ENCODE measurements at places on chromosomes 12 and 14.

GRCh38 chr12:57210926-57211692, 5.5 kb upstream of the NXPH4 start:
- DNase-seq: no peak

DNA sequence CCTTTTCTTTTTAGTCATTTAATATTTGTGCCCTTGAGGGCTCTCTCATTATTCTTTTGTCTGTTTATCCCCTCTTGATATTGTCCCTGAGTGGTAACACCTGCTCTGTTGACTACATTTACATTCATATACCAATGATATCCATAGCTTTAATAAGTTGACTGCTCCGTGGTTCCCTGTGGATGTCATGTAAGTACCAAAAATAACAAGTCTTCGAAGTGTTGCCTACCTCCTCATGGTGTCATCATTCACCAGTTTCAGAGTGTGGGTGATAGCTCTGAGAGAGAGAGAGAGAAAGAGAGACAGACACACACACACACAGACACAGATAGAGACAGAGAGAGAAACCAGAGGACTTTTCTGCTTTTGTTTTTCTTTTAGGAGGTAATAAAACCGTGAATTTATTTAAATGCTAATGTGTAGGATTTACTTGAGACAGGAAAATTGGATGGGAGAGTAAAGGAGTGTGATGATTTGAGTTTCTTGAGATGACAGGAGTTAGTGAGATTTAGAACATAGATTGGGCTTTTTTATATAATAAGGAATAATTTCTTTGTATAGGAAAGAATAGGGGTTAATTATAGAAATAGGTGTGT, 52.2 kb downstream of the PAPOLA start:
- no peak for DNase-seq

GRCh38 chr12:108793756-108794441, 62.6 kb upstream of the CORO1C start:
- no peak for DNase-seq

DNA sequence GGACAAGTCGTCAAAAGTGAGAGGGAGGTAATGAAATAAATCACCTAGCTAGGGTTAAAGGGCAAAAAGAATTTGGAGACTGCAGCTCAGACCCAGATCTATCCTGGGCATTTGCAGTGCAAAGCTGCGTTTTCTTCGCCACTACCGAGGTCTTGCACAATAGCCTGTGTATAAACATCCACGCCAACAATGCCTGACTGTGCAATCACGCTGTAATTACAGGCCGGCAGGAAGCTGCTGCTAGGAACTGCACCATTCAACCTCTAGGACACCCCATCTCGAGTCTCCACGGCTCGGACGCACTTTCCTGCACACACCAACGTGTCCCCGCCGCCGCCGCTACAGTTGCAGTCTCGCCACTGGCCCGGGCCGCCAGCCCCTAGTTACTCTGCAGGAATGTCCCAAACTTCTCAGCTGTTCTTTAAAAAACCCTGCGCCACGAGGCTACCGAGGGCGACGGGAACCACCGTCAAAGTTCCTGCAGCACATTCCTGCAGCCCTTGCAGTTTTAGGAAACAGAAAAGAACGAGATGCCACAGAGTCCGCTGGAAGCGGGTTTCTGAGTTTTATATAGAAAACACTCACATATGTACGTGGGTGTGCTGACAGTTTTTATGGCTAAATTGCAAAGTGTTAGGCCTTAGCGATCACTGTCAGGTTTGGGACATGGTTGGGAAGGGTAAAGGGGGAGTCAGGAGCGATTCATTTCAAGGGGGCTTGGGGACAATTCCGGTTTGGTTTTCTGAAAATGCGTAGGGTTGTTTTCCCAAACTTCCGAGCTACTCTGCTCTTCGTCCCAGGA, 65.6 kb upstream of the PTGR2 start:
- no peak for DNase-seq

DNA sequence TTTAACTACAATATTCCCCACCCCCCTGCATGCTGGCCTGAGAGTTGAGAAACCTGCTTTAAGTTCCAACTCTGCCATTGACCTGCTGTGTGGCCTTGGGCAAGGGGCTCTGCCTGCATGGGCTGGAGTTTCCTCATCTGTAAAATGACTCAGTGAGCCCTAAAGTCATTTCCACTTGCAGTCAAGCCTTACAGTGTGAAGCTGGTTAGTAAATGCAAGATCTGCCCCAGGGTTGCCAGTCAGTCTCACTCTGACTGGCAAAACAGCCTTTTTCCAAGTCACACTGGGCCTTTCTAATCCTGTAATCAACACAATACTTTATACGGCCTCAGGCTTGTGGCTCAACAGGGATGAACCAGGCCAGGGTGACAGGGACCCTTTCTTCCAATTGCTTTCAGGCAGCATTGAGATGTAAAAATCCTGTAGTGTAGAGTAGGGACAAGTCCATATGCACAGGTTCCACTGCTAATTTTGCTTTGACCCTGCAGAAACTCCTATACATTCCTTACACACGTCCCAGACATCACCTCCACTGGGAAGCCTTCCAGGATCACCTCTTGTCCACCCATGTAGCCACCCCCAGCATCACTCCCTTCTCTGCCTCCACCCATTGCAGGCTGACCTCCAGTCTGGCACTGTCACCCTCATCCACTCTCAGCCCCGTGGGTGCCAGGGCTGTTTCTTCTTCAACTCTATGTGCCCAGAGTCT, 42.6 kb upstream of the PRIMA1 start:
- no peak for DNase-seq

- DNase-seq: no peak
Measured at GRCh38 chr14:104181761-104182530, 43.6 kb downstream of the KIF26A start.

DNA sequence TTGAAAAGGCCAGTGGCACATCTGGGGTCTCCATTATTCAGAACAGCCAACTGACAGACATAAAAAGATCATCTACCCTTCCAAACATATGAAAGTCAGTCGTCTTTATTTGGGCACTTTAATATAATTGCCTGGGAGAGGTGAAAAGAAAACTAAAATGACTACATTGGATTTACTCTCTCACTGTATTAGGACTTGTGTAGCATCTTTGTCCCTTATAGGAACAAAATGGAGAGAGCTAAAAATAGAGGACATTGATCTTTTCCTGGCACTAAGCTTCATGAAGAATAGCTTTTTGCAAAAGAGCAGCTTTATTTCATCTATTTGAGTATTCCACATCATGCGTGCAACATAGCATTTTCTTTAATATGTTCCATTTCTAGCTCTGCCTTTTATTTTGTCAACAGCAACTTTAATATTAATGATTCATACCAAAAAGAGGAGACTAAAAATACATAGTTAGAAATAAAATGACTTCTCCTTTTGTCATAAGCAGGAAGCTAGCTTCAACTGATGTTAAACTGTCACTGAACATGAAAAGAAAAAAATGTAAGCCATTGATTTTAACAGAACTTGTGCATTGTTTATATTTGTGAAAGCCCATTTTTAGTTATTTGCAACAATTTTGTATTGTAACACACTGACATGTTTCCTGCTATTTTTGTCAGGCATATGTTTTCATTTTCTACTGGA, 254.6 kb downstream of the SEC23A start:
- no peak for DNase-seq

GRCh38 chr12:96047229-96048211, 12.1 kb upstream of the LTA4H start:
- no peak for DNase-seq

DNA sequence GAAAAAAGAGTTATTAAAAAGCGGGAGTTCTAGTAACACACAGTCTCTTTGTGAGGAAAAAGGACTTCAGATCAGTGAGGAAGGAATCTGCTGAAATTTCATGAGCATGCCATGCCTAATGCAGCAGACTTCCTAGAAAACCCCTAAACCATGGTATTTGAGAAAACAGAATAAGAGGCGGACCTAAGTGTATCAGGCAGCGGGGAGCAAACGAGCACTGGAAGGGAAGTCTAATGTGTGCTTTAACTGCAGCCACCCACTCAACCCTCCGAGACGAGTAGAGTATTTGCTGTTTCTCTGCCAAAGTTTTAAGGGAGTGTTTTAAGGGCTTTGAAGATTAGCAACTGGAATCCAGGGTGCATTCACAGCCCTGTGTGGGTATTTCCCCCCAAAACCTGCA, 36.5 kb downstream of the ACADS start:
- no peak for DNase-seq

GRCh38 chr14:58780185-58780584, 142.4 kb downstream of the DACT1 start:
- no peak for DNase-seq

DNA sequence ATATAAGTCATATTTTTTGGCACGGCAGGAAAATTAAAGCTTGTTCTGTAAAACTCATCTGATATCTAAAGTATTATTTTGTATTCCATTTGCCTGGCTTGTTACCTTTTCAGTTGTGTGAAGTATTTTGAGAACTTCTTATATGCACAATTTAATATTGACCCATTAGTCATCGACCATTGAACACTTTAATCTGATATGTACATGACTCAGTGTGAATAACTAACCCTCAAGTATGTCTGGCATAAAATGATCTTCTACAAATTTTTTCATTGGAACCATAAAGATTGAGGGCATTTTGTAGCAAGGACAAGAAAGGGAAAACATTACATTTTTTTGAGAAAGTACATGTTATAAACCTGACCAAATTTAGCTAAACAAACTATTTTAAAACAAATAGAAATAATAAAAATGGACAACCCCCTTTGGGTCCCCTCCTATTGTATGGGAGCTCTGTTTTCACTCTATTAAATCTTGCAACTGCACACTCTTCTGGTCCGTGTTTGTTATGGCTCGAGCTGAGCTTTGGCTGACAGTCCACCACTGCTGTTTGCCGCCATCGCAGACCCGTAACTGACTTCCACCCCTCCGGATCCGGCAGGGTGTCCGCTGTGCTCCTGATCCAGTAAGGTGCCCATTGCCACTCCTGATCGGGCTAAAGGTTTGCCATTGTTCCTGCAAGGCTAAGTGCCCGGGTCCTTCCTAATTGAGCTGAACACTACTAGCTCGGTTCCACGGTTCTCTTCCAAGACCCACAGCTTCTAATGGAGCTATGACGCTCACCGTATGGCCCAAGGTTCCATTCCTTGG, 118.8 kb downstream of the SLC6A15 start:
- no peak for DNase-seq

- no peak for DNase-seq
Measured at GRCh38 chr14:101950516-101951215, 13.7 kb upstream of the DYNC1H1 start.

DNA sequence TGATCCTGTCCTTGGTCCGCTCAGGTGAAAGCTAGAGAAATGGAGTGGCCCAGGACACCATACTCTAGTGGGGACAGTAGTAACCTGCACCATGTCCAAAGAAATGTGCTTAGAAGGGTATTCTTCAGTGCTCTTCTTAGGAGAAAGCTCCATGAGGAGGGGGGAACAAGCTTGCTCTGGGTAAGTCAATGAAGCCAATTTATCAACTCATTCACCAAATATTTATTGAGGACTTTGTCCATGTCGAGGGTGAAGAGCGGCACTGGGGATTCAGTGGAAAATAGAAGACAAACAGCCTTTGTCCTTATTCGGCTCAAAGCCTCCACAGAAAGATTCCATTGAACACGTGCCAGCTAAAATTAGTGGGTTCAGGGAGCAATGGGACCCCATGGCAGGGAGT, 677.8 kb downstream of the BCL11B start:
- peak; percentile 25 for DNase-seq

DNA sequence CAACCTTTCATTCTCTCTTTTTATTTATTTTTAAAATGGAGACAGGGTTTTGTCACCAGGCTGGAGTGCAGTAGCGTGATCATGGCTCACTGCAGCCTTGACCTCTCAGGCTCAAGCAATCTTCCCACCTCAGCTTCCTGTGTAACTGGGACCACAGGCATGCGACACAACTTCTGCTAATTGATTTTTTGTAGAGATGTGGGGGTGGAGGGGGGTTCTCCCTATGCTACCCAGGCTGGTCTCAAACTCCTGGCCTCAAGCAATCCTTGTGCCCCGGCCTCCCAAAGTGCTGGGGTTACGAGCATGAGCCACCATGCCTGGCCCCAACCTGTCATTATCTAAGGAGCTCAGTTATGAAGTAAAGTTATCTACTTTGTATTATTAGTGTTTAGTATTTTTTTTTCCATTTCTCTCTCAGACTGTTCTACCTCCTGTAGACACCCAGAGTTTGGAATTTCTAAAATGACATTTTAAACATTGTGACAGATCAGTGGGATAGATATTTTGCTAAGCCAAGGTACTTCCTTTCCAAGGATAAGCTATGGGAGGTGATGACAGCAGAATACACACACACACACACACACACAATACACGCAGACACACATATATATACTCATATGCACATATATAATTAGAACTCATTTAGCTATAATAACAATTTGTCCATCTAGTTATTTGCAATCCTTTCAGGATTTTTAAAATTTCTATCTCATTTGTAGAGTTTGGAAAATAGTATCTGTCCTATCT, 2.1 kb upstream of the USP44 start:
- no peak for DNase-seq

DNA sequence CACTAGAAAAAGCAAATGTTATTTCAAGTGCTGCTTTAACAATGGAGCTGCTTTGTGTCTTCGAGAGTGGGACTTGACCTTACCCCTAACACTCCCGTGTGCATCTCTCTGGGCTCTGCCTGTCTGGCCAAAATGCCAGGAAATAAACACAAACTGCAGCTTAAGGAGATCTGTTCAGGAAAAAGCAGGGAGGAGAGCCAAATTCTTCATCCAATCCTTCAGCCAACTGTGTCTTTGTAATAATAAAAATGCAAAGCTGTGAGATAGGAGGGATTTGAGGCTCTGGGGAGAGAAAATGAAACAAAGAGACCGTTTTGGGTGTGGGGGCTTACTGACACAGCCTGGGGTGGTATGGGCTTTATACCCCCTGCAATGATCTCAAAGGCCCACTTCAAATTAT, 85.8 kb upstream of the WSCD2 start:
- no peak for DNase-seq

DNA sequence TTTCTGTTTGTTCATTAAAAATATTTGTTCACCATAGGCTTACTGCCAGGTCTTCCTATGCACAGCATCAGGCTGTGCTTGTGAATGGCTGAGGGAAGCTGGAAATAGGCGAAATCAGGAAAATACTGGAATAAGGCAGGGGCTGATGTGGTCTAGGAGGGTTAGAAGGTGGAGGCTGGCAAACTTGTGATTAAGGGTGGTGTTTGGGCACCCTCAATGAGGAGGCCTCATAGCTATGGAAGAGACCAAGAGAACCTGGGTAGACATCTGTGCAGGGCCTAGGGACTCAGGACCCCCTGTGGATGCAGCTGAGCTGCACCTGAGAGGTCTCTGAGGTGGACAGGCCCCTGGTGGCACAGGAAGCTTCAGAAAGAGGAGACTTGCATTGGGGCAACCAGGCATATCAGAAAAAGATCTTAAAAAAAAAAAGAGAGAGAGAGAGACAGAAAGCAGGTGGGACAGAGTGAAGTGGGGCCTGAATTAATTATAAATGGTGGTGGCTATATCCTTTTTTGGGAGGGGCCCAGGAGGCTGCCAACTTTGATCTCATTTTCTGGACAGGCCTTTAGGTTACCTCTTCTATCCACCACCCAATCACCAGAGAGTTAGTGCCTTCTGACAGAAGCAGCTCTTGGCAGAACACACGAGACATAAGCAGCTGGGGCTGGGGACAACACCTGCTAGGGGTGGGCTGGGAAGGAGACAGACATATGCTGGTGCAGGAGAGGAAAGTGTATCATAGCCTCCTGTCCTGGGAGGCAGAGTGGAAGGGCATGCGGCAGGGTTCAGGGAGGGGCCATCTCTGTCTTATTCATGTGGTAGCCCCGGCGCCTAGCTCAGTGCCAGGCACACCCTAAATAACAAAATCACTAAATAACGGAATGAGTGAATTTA, 46.7 kb upstream of the ATP23 start:
- DNase-seq: no peak

GRCh38 chr14:92690171-92691011, 58.0 kb downstream of the LGMN start:
- no peak for DNase-seq

GRCh38 chr12:65858831-65859230, 34.5 kb downstream of the HMGA2 start:
- DNase-seq: no peak

- no peak for DNase-seq
Measured at GRCh38 chr12:27506645-27507189, 17.3 kb upstream of the PPFIBP1 start.
